HepG2 (cell line): ENCODE measurements at places on chromosomes 4 and X.

DNA sequence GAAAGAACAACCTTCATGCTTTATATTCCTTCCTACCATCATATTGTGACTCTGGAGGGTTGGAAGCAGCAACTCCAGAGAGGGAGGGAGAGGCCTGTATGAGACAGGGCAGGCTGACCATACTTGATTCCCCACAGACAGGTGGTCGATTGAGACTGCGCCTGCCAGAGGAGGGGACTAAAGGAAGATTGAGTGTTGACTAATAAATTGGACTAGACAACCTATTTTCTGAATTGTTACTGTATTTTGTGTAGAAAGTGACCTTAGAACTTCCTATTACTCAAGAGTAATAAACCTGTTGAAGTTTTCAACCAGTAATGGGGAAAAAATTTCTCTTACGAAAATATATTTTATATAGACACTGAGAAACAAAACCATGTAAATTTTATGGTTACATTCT lies 301.5 kb downstream of the INPP4B start:
- no peak for DNase-seq

- DNase-seq: no peak
Observed at GRCh38 chr4:120557372-120557771, 365.2 kb downstream of the PRDM5 start.

- no peak for DNase-seq
Observed at GRCh38 chrX:57573754-57574153, 18.1 kb upstream of the ZXDB start.

DNA sequence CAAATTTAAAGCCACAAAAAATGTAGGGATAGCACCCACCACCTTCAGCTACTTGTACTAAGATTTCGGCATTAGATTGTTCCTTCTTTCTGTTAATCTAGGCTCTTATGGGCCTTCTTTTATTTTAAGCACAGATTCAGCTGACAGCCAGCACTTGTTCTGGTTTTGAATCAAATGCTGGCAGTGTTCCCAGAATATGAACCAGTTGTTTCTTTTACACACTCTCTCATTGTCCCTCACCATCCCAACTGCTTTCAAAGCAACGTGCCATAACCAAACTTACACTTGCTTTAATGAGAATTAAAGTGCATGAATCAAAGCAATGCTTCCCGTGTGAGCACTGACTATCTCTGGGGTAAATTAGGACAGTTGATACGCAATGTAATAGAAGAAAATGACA lies 744.5 kb upstream of the FAM241A start:
- DNase-seq: no peak

DNA sequence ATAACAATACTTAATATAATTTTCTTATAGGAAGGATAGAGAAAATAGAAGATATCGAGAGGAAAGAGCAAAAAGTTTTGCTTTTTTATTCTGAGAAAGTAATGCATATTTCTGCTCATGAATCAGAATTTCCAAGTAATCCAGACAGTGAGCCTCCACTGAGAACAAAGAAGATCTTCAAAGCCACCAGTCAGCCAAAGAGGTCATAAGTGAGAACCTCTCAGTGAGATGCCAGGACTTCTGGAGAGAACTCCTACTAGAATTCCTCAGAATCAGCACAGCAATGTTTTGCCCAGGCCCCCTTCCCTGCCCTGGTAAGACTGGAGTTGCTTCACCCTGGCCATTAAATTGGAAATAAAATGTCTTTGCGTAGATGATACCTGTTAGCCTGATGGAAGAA lies 254.4 kb upstream of the FAT4 start:
- no peak for DNase-seq

GRCh38 chr4:60913671-60914070 lies 286.5 kb upstream of the ADGRL3 start:
- no peak for DNase-seq

DNA sequence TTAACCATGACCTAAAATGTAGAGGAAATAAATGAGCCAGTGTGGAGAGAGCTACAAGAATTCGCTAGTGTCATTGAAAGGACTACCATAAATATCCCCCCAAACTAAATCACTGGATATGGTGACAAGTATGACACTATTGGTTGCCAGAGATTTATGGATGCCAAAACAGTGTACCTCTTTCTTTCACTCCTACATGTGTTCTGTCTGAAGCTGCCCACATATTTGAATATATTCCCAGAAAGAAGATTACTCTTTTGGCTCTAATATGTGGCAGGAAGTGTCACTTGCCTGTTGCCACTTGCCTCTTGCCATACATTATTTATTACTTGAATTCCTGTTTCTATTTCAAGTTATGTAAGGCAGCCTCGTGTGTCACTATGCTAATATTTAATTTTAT lies 1573.6 kb downstream of the TECRL start:
- no peak for DNase-seq

- DNase-seq: no peak
Observed at GRCh38 chrX:8418301-8418700, 46.3 kb upstream of the VCX3B start.

DNA sequence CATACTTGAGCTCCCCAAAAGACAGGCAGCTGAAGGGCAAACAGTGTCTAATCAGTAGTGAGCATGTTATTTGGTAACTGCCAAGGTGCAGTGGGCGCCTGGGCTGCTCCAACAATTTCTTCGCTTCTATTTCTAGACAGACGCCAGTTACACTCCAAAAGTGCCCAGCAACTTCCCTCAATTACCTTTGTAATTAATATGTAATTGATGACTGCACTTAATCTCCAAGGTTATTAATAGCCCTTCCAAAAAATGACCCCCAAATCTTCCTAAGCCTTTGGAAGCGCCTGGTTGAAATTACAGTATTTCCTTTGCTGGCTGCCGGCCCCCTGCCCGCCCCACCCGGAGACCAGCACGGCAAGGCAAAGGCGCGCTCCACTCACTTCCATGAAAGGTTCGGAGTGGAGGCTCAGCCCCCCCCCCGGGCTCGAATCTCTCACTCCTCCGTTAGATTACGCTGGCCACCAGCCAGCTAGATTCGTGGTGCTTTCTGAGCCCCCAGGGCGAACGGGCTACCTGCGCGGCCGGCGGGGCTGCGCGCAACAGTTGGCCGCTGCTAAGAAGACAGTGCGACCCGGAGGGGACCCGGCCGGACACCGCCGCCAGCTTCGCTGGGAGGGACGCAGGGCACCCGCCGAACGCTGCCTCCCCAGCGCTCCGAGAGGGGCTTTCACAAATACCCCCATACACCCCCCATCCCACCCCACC lies 1.9 kb downstream of the GPC4 start:
- DNase-seq: no peak

- no peak for DNase-seq
Observed at GRCh38 chr4:67456577-67457196, 88.6 kb downstream of the CENPC start.
